ENCODE measurements at places on chromosomes 2 and 18.

DNA sequence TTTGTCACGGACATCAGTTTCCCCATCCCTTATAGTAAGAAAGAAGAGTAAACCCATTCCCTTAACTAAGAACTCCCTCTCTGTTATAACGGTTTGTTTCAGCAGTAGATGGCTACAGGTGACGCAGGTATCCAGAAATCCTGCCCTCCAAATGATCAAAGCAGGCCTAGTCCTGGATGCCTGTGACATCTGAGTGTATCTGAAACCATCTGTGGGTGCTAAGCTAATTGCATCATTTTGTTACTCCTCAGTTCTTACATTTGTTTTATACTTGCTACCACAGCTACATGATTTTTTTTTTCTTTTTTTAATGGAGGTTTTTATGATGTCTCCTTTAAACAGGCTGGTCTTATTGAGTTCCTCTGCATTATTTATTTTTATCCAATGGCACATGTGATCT is 55.1 kb downstream of the AAK1 start:
- DNase-seq: no peak

GRCh38 chr2:111227716-111228141 is 107.0 kb downstream of the BCL2L11 start:
- DNase-seq: no peak

GRCh38 chr2:65530547-65531320 is 98.3 kb upstream of the SPRED2 start:
- DNase-seq: no peak

DNA sequence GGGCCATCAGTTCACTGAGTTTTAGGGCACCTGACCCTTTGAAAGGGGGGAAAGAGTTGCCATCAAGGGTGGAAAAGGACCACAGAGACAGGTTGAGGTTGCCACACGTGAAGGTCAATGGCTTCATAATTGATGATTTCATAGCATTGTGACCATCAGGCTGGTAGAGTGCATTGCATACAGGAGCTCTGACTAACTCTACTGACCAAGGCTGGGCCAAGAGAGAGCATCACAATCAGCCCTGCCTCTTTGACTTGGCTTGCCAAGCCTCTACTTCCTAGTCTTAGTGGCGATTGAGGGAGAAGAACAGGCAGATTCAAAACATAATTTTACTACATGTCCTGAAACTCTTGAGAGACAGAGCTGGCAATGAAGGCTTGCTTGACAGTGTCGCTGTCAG is 5.8 kb upstream of the TNP1 start:
- no peak for DNase-seq

- no peak for DNase-seq
These were observed 46.3 kb upstream of the CREB1 start for GRCh38 chr2:207483477-207483876.

DNA sequence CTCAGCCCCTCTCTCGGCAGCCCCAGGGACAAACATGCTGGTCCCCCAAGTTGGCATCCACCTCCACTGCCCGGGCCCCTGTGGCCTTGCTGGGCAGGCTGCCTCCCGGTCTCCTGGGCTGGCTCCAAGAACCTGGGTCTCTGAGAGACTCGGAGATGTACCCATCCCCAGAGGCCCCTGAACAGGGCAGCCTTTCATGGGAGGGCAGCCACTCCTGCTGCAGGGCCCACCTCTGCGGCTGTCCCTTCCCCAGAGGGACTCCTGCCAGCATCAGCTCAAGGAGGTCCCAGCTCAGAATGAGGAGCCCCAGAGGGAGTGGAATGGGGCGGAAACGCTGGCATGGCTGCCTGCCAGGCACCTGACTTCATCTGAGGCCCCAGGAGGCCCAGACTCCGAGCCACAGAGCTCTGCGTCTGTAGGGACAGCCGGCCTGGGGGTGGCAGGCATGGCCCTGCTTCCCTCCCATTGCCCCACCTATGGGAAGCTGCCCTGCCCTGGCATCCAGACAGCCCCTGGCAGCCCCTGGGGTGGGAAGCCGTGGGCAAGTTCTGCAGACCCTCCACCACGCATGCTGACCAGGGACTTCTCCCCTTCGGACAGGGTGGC is 857 bp upstream of the CROCC2 start:
- no peak for DNase-seq

GRCh38 chr2:74440378-74441169 is 1.2 kb downstream of the RTKN start:
- DNase-seq: peak; percentile 47

GRCh38 chr2:130252880-130253645 is 54.8 kb upstream of the TUBA3E start:
- DNase-seq: no peak

DNA sequence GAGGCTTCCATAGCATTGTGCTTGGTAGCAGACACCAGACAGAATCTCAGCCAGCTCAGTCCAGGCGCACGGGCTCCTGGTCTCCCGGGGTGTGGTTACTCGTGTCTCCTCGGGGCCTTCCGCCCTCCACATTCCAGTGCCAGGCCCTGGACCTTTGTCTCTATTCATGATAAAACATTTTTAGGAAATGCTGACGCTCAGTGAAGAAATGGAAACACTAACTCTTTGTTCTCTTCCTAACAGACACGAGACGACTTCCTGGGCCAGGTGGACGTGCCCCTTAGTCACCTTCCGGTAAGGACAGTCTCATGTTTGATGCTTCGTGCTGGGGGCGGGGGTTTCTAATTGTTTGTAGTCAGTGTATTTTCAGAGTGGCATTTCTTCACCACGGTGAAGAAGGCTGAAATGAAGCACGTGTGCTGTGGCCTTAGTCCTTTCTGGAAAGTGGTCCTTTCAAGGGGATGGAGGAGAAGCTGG is 271.8 kb downstream of the NEDD4L start:
- no peak for DNase-seq

- DNase-seq: no peak
These were observed 357.0 kb upstream of the ID2 start for GRCh38 chr2:8324901-8325300.

DNA sequence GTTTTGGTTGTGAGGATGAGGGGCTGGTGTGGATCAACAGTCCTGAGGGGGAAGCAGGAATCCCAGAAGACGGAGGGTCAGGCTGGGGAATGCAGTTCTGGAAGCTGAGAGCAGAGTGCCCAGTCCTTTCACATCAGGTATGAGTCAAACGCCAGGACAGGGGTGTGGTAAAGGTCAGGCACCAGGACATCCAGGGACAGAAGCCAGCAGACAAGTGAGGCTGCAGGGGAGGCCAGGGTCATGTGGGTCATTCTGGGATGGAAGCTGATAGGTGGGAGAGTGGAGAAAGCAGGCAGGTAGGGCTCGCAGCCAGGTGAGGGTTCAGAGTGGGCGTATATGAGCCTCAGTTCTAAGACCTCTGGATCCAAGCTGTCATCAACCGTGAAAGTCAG is 12.8 kb upstream of the GNLY start:
- DNase-seq: no peak

GRCh38 chr2:84904717-84905174 is 710 bp upstream of the TMSB10 start:
- peak; percentile 40 for DNase-seq

Data from CD4-positive, alpha-beta T cell treated with Interleukin-10 for 1 hour (primary cell).